ENCODE measurements at places on chromosomes 1 and 21.

DNA sequence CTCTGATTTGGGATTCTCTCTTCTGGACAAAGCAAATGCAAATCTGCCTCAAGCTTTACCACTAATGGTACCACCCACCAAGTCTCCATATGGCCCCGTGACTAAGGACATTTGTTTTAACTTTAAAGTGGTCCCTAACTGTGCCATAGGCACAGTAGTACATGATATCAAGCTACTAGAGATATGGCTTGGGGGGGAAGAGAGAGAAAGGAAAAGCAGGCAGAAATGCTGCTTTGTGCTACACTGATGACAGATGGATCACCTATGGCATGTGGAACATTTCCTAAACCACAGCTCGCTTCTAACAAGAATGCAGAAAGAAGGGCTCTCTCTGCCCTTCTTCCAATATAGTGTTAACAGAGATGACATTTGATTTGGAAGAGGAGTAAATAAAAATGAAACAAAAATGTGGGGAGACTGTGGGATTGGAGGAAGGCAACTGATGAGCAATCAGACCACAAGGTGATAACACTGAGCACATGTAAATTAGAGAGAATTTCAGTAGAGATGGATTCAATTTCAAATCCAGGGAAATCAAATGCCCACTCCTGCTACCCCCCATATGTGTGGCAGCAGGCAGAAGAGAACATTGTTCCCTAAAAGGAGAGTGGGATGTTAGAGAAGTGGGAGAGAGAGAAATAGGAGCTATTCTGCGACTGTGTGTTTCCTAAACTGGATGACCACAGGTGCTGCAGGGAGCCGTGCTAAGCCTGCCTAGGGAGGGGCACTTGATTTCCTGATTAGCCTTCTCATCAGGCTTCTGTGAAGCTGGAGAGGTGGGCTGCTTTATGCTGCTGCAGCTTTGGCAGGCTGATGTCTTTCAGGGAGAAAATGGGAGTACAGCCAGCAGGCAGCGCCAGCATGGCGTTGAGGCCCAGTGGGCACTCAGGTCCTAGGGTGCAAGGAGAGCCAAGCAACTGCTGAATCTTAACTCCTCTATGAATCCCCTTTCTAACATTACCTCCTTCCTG is 75.3 kb downstream of the ZNF648 start:
- no peak for DNase-seq

DNA sequence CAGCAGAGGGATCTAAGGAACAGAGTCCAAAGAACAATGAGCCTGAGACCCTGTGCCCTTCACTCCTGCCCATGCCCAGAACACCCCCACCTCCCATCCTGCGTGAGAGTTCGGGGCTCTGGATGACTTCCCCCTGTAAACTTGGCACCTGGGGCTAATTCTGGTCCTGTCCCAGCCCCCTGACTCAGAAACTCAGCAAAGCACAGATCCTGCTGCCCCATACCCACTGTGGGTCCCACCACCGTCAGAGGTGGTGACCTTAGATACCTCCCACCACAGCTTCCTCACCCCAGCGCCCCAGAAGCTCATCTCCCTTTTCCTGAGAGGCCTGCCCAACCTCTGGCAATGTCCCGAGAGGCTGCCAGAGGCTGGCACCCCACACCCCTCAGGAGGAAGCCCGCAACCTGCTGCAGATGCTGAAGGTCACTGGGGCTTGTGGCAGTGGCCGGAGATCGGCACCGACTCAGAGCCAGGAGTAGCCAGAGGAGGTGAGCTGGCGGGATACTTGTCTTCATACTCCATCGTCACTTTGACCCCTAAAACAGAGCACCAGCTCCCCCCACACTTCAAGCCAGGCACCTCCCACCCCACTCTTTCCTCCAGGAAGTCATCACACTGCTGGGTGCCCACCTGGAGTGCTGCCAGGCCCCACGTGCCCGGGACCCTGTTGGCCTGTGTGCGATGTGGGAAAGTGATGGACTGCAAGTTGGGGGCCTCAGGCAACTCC is 111.6 kb upstream of the IFFO2 start:
- DNase-seq: no peak

DNA sequence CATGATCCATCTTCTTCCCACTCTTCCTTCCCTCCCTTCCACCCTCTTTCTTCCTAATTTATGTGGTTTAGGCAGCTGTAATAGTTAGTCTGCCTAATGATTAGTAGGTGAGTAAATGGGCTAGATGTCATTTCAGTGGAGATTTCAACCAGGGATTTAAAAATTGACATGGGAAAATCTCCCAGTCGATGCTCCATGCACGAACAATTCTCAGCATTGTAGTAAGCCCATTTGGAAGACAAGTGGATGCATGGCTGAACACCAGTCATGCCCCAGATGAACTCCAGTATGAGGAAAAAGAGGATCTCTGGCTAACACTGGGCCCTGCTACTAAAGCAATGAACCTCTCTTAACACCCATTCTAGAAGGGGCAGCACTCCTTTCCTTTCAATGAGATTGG is 25.3 kb downstream of the CHI3L2 start:
- no peak for DNase-seq

- no peak for DNase-seq
Observed at GRCh38 chr1:108854221-108855019, 2.5 kb downstream of the AKNAD1 start.

DNA sequence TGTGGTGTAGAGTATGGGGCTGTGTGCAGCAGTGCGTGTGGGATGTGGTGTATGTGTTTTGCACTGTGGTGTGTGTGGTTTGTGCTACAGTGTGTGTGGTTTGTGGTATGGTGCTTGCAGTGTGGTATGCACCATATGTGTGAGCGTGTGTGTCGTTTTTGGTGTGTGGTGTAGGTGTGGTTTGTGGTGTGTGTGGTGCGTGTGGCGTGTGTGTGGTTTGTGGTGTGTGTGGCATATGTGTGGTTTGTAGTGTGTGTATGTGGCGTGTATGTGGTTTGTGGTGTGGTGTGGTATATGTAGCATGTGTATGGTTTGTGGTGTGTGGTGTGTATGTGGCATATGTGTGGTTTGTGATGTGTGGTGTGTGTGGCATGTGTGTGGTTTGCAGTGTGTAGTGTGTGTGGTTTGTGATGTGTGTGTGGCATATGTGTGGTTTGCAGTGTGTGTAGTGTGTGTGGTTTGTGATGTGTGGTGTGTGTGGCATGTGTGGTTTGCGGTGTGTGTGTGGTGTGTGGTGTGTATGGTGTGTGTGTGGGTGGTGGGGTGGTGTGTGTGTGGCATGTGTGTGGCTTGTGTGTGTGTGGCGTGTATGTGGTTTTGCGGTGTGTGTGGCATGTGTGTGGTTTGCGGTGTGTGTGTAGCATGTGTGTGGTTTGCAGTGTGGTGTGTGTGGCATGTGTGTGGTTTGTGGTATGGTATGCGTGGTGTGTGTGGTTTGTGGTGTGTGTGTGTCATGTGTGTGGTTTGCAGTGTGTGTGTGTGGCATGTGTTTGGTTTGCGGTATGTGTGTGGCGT is 53.5 kb upstream of the TRAPPC10 start:
- DNase-seq: no peak

Data from smooth muscle cell of the brain vasculature (primary cell).